ENCODE measurements at places on chromosomes 6 and 20. TPM values are rescaled to one million over a fixed set of nuclear protein-coding genes. Genes with fewer than 3 reads are reported as not detected.

RAB5IF gene
- total RNA-seq, result 71.6 TPM

SLC24A3 gene
- not detected for total RNA-seq

IL20RA gene
- total RNA-seq, result 0.33 TPM

BPIFB1 gene
- total RNA-seq, result not detected

C4B gene
- 6.8 TPM for total RNA-seq

C20orf204 gene
- 0.99 TPM for total RNA-seq

EYA2 gene
- total RNA-seq, result 1.5 TPM
